Upper lobe of left lung (tissue), 6 donors: ENCODE measurements at places on chromosomes 7 and 10. TPM values are rescaled to one million over a fixed set of nuclear protein-coding genes. Genes with fewer than 3 reads are reported as not detected.
A peak's percentile ranks its signal among the peaks of the same experiment; 100 is the strongest.

DNA sequence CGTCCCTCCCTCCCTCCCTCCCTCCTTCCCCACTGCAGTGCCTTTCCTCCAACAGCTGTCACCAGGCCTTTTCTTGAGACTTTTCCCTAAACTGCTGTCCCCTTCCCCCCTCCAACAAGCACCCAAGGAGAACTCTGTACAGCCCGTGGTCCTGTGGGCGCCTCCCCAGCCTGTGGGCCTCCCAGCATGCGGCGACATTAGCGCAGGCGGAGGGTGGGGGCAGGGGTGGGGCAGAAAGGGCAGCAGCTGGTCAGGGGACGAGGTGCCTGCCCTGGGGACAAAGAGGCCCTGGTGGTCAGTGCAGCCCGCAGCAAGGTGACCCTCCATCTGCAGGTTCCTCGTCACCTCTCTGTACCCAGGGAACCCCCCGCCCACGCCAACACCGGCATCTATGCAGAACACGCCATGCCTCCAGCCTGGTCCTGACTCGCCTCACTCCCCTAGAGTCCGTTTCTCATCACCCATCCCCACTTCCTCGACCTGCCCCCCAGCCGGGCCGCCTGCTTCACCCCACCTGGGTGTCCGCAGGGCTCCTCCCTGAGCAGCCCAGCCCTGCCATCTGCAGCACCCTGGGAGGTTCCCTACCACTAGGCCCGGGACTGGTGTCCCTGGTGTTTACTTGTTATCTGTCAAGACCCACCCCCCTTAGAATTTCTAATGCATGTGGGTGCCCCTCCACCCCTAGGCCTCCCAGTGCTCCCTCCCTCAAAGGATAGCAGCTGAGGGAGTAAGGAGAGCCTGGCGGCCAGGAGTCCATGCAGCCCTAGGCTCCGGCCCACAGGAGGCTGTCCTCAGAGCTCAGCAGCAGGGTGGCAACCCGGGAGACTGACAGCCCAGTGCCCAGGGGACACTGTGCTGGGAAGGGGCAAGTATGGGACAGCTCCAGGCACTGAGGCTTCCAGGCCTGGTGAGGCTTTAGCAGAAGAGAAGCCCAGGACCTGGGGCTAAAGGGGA is 147.8 kb downstream of the ARHGAP22 start:
- no peak for DNase-seq

RPEL1 gene
- total RNA-seq = not detected

DNA sequence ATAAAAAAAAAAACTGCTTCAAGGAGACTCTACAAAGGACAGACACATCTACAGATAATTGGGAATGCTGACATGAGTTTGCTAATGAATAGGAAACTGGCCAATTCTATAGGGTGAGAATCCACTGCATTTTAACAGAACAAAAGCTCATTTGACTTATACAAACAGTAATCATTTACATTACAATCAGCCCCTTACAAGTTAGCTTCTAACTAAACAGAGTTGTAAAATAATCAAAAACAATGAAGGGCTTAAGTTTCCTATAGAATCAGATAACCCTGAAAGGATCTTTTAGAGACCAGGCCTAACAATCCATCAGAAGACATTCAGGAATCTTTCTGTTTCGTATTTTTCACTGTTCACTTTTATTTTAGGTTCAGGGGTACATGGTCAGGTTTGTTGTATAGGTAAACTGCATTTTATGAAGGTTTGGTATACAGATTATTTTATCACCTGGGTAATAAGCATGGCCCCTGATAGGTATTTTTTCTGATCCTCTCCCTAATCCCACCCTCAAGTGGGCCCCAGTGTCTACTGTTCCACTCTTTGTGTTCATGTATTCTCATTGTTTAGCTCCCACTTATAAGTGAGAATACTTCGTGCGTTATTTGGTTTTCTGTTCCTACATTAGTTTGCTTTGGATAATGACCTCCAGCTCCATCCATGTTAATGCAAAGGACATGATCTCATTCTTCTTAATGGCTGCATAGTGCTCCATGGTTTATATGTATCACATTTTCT is 131.3 kb upstream of the NOBOX start:
- DNase-seq = no peak

DNA sequence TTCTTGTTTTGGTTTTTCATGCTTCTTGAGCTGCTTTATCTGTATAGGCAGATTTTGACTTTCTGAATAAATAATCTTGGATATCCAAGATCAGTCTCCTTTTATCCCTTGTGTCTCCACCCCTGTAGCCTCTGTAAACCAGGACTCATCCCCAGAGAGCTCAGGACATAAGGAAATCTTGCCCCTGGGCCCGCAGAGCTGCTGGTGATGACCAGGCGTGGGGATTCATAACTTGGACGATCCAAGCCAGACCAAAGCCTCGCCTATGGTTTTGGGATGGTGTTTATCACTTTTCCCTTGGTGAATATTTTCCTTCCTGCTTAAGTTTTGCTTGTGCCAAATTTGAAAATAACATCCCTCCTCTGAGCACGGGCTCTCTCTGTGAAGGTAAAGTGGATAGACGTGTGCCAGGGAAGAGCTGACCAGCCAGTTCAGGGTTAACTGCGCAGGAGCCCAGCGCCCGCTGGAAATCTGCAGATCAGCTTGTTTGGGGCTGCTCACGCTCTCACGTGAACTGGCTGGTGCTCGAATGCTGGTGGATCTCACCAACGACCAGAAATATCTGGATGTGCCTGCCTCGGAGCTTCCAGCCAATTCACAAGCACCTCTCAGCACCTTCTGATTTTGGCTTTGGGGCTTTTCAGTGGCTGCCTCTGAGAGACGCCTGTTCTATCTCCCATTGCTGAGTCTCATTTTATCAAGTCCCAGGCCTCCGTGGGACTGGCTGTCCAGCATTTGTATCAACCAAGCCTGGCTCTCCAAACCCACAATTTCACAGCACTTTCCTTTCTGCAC is 132.1 kb upstream of the BTBD16 start:
- DNase-seq = no peak

EN2 gene
- not detected for total RNA-seq

DNA sequence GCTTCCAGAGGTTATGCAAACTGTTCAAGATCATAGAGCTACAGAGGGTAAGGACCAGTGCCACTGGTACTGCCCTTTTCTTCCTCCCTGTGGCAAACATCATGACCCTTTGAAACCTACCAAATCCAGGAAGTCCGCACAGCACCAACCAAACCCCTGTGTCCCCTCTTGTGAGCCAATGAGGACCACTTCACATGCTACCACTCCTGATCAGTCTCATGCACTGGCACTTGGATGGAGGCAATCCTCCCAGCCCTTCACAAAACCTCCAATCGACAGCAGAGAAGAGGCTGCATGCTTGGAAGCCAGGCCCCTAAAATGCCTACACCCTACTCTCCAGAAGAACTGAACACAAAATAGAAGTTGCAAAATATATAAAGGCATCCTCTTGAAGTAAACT is 248.0 kb downstream of the TNS3 start:
- no peak for DNase-seq

PMPCB gene
- total RNA-seq = 53.2 TPM

ITIH5 gene
- 10.7 TPM for total RNA-seq

PKD2L1 gene
- 1.8 TPM for total RNA-seq

DNA sequence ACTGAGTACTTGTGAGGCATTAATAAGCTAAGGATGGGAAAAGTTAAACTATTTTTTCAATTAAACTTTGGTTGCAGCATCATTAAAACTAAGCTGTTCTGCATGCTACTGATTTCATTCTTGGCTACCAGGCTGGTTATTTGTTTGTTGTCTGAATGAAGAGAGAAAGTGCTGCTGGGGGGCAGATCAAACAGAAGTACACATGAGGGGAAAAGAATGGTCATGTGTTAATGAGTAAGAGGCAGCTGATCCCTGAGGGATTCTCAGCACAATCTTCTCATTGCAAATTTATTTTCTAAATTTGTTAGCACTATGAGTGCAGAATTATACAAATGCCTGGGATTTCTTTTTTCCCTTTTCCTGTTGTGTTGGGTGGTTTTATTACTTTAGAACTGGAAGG is 213.2 kb upstream of the HPS1 start:
- no peak for DNase-seq

GPR158 gene
- not detected for total RNA-seq

GRCh38 chr7:132116369-132116768 is 459.9 kb downstream of the PLXNA4 start:
- no peak for DNase-seq

DNA sequence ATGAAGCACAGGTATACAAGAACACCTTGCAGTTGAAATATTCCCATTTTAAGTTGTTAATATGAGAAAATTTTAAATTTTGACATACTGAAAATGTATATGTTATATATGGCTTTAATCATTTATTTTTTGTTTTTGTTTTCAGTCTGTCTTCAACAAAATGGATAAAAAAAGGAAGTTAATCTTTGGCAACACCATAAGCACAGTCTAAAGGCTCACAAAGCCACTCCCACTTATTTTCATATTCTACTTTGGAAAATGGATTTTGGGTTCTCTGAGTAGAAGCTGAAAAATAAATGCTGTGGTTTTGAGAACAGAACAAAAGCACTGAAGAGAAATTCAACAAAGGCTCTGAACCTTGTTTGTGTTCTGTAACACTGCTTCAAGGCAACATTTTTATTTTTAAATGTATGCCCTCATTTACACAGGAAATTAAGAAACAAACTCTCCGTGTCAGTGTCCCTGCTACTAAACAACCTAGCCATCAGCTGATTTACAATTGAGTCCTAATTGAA is 81.3 kb upstream of the LRRN3 start:
- DNase-seq = no peak

GRCh38 chr7:67525588-67525987 is 529.0 kb downstream of the TYW1 start:
- no peak for DNase-seq

- no peak for DNase-seq
Measured at GRCh38 chr7:2000746-2001321, 231.9 kb downstream of the MAD1L1 start.

PRKG1 gene
- total RNA-seq = 23.0 TPM

DNA sequence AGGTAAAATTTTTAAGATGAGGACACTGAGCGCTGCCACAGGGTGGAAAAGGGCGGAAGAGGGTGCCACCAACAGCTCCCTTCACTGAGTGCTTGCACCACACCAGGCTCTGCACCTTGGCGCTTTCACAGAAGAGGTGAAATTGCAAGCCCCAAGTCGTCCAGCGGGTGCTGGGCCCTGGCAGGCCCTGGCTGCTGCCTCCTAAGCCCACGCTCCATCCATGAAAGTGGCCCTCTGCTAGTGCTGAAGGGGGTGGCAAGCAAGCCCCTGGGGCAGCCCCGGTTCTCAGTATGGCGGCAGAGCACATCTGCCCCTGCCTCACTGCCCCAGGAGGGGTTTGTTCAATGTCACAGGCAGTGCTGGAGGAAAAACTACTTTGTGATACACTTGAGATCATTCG is 95.1 kb downstream of the SLIT1 start:
- peak; percentile 50 for DNase-seq

- no peak for DNase-seq
Measured at GRCh38 chr7:28792858-28793257, 165.3 kb downstream of the TRIL start.

DNA sequence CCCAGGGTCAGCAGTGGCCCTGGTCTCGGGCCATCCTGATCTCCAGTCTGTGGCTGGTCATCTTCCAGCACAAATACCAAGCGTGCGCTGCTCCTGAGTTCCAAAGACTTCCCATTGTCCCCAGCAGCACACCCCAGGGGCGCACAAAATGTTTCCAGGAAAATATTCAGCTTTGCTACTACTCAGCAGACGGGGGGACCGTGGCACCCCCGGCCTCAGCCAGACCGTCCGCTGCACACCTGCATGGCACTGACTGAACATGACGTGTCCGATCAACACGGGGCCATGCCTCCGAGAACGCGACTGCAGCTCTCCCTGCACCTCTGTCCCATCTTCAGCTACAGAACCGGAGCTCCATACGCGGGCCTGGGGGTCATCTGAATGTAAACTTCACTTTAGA is 9.6 kb upstream of the INSIG1 start:
- peak; percentile 58 for DNase-seq

DNA sequence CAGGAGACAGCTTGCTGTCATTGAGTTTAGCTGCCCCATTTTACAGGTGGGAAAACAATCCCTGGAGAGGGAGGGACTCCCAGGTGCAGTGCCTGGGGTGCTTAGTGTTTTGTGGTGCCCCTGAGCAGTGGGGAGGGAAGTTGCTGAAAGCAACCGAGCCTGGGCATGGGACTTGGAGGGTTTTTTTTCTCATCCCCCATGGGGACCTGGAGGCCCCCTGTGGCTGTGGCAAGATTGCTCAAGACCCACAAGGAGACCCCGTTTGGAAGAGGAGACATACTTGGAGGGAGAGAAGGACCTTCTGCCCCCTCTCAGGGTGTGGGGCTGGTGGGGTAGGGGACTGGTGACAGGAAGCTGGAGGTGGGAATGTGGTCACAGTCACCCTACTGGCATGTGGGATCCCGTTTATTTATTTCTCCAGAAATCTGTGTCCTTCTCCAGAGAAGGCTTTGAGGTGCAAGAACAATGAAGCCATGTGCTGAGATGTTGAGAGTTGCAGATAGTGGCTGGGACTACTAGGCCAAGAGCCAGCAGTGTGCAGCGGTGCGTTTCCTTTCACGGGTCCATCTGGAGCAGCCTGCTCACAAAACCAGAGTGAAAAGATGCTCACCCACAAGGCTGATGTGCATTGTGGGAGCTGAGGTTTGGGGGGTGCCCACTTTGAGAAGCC is 21.5 kb downstream of the ZMIZ1 start:
- DNase-seq = no peak

DNA sequence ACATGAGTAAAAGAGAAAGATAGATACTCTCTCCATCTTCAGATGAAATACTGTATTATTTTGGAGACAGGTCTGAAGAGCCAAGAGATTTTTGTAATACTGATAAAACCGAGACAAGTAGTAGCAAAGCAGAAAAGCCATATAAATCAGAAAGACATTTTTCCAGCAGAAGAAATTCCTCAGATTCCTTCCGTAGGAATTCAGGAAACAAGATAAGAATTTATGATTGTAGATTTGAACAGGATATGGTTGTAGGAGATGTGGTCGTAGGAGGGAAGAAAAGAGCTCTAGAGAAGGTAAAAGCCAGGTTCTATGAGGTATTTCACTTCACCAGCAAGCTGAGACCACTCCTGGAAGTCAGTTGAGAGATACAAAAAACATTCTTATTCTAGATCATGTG is 17.6 kb upstream of the AASS start:
- DNase-seq = no peak

STK31 gene
- total RNA-seq = 0.44 TPM

- DNase-seq = peak; percentile 26
Measured at GRCh38 chr10:128007971-128008370, 101.1 kb downstream of the PTPRE start.

KEL gene
- 3.1 TPM for total RNA-seq

DNA sequence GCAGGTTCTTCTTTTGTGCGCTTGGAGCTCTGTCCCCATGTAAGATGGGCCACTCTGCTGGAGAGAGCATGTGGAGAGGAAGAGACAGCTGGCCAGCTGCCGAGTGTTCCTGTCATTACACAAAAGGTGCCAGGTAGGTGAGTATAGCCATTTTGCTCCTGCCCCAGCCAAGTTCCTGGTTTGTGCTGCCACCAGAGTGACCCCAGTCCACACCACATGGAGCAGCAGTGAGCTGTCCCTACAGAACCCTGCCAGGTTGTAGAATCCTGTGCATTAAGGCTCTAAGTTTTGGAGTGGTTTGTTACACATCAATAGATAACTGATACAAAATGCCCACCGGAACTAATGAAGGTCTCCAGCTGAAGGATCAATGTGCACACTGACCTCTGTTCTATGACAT is 84.6 kb upstream of the GHITM start:
- no peak for DNase-seq
